ENCODE measurements at places on chromosomes 5 and 9. TPM values are rescaled to one million over a fixed set of nuclear protein-coding genes. Genes with fewer than 3 reads are reported as not detected.

DNA sequence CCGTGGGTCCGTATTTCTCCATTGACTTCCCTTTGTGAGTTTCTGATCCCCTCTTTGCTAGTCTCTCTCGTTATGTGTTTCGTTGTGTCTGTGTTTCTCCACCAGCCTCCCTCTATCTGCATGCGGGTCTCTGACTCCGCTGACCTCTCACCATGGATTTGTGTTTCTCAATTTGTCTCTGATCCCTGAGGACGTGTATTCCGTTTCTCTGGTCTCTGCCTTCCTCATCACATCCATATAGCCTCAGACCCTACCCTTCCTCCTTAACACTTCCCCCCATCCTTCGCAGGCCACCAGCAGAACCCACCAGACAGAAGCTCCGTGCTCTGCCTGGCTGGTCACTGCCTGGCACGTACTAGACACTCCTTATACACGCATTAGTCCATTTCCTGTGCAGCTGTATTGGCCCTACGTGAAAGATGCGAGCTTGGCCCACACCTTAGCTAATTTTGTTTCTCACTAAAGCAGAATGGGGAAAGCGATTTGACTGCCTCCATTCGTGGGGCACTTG lies 631 bp downstream of the B4GALT7 start:
- no peaks in the 10 kb centered on the region for H3K27me3 ChIP-seq
- DNase-seq = no peak
- peak overlapping the region; percentile 64 for H3K4me3 ChIP-seq
- peaks cover 8% of the 10 kb centered on the region for H3K36me3 ChIP-seq

DNA sequence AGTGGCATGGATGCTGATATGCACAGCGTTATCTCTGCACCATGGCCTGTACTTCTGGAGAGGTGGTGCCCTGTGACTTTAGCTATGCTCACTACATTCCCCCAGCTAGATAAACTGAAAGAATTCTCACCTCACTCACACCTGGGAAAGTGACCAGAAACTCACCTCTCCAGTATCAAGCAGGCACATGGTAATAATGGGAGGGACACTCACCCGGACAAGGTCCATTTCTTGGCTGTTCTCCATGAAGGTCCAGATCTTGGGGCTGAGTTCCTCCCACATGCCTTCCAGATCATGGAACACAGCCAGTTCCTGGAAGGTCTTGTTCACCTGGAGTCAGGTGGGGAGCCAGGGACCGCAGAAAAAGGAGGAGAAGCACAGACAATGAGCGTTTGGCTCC lies 72.8 kb downstream of the NIPSNAP3B start:
- no peaks in the 10 kb centered on the region for H3K36me3 ChIP-seq
- DNase-seq = no peak
- no peaks in the 10 kb centered on the region for H3K27me3 ChIP-seq
- no peaks in the 10 kb centered on the region for H3K4me1 ChIP-seq
- H3K4me3 ChIP-seq = no peak overlapping the region

GRCh38 chr5:168001318-168001717 lies 290.1 kb upstream of the WWC1 start:
- H3K27ac ChIP-seq = no peak overlapping the region
- H3K36me3 ChIP-seq = no peaks in the 10 kb centered on the region
- no peak for DNase-seq
- H3K4me1 ChIP-seq = no peaks in the 10 kb centered on the region

DNA sequence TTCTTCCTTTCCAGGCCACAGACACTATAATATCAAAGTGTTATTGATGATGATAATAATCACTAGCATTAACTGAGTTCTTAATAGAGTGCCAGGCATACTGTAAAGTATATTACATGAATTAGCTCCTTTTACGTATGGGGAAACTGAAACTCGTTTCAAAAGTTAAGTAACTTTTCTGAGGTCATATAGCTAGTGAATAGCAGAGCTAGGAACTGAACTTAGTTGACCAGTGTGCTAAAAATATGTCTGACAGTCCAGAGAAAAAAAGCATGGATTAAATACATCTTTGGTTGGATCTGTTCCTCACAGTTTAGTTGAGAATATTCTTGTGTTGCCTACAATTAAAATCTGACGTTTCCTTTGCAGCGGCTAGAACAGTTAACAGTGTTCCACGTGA lies 18.4 kb upstream of the CATSPER3 start:
- H3K4me3 ChIP-seq = no peak overlapping the region
- H3K27me3 ChIP-seq = no peaks in the 10 kb centered on the region
- H3K36me3 ChIP-seq = no peaks in the 10 kb centered on the region
- no peaks in the 10 kb centered on the region for H3K4me1 ChIP-seq
- no peak overlapping the region for H3K27ac ChIP-seq

- peaks cover 47% of the 10 kb centered on the region for H3K36me3 ChIP-seq
- peak overlapping the region; percentile 14 for H3K27ac ChIP-seq
- no peaks in the 10 kb centered on the region for H3K27me3 ChIP-seq
- no peaks in the 10 kb centered on the region for H3K4me1 ChIP-seq
- no peak overlapping the region for H3K4me3 ChIP-seq
Observed at GRCh38 chr5:169745441-169746146, 108.5 kb downstream of the DOCK2 start.

TMOD1 gene
- 1.5 TPM for total RNA-seq

GRCh38 chr9:96130970-96131369 lies 171.0 kb downstream of the HSD17B3 start:
- no peak overlapping the region for H3K4me3 ChIP-seq
- no peaks in the 10 kb centered on the region for H3K4me1 ChIP-seq
- no peaks in the 10 kb centered on the region for H3K27me3 ChIP-seq
- no peaks in the 10 kb centered on the region for H3K36me3 ChIP-seq
- H3K27ac ChIP-seq = no peak overlapping the region
- DNase-seq = no peak

GRCh38 chr5:173888473-173889131 lies 453 bp downstream of the CPEB4 start:
- H3K36me3 ChIP-seq = no peaks in the 10 kb centered on the region
- H3K27ac ChIP-seq = peak overlapping the region; percentile 80
- H3K4me1 ChIP-seq = peaks cover 69% of the 10 kb centered on the region
- H3K4me3 ChIP-seq = peak overlapping the region; percentile 81
